ENCODE measurements at places on chromosomes 4 and X. TPM values are rescaled to one million over a fixed set of nuclear protein-coding genes. Genes with fewer than 3 reads are reported as not detected.

GRCh38 chrX:27660878-27661277 is 70.7 kb downstream of the DCAF8L2 start:
- no peak for DNase-seq

GRCh38 chr4:10192331-10192730 is 75.7 kb upstream of the WDR1 start:
- DNase-seq: no peak

GAGE12J gene
- total RNA-seq: not detected

CDKL2 gene
- 0.70 TPM for total RNA-seq

DNA sequence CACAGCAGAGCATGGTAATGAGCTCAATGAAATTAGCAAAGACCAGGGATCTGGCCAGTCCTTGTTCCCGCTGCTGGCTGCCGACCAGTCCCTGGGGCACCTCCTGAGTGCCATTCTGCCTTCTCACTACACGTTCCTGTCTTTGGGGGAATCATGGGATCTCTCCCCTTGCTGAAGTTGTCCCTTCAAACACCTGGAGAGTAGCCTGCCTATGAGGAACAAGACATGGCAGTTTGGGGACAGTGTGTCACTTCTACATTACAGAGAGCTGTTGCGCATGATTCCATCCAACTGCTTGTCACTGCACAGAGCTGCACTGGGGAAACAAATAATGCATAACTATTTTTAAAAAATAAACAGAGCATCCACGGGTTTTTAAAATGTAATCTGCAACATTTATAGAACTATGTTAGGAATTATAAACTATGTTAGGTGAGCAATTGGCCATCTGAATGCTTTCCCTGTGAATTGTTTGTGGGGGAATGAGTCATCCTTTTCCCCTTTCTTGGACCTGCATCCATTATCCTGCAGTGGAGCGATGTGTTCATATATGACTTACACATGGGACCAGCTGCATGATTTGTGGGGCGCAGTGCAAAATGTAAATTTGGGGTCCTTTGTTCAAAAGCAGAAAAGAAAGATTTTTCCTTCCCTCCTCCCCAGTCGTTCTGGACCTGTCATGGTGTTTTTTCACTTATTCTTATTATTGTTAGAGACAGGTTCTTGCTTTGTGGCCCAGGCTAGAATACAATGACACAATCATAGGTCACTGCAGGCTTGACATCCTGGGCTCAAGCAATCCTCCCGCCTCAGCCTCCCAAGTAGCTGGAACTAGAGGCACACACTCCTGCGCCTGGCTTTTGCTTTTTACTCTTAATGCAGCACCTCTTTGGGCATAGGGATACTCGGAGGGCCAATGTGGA is 115.0 kb upstream of the TBL1X start:
- no peak for DNase-seq

DNA sequence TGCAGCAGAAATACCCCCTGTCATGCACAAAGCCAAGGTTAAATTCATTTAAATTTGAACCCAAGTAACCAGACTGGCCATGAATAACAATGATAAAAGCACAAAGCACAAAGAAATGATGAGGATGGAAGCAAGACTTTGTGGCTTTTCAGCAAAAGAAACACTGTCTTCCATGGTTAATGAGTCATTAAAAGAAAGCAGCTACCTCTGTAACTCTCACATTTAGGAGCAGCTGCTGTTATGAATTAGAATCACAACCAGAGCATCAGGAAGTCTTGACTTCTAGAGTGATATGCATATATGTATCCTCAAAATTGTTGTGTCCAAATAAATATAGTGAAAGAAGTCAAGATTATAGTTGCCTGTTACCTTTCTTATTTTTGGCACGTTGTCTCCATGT is 70.7 kb upstream of the RPS6KA6 start:
- DNase-seq: no peak

DNA sequence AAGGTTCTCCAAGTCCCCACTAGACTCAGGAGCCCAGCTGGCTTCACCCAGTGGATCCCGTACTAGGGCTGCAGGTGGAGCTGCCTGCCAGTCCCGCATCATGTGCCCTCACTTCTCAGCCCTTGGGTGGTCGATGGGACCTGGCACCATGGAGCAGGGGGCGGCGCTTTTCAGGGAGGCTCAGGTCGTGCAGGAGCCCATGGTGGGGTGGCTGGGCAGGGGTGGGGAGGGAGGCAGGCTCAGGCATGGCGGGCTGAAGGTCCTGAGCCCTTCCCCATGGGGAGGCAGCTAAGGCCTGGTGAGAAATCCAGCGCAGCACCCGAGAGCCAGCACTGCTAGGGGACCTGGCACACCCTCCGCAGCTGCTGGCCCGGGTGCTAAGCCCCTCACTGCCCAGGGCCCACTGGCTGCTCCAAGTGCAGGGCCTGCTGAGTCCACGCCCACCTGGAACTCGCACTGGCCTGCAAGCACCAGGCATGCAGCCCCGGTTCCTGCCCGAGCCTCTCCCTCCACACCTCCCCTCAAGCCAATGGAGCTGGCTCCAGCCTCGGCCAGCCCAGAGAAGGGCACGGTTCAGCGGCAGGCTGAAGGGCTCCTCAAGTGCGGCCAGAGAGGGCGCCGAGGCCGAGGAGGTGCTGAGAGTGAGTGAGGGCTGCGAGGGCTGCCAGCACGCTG is 72.7 kb upstream of the SLIT2 start:
- no peak for DNase-seq

ARHGEF6 gene
- total RNA-seq: 51.3 TPM

DCAF12L1 gene
- not detected for total RNA-seq

DNA sequence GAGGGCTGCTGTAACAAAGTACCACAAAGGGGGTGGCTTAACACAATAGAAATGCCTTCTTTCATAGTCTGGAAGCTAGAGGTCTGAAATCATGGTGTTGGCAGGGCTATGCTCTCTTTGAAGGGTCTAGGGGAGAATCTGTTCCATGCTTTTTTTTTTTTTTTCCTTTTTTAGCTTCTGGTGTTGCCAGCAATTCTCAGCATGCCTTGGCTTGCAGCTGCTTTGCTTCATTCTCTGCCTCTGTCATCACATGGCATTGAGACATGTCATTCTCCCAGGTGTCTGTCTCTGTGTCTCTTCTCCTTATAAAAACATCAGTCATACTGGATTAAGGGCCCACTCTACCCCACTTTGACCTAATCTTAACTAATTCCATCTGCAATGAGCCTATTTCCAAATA is 78.6 kb upstream of the BOD1L1 start:
- no peak for DNase-seq

- DNase-seq: no peak
Observed at GRCh38 chr4:6464842-6465588, 7.4 kb downstream of the PPP2R2C start.

DNA sequence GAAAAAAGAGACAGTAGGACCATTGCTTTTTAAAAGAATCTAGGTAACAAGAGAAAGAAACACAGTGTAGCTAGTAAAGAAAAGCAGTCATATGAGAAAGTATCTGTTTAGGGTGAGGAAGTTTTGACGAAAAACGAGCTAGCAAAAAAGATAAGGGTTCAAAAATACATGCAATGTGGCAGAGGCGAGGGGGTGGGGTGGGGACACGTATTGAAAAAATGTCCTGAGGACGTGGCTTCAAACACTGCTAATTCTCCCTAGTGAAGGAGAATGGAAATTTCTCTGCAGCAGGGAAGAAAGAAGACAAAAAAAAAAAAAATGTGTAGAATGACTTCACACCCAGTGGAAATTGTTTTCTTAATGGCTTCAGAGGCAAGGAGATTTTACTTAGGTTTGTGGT is 856.4 kb upstream of the INTU start:
- DNase-seq: no peak

TMPRSS11A gene
- total RNA-seq: not detected

GRCh38 chr4:69974631-69975030 is 9.1 kb upstream of the CSN2 start:
- no peak for DNase-seq

GRCh38 chr4:169859366-169860216 is 101.8 kb upstream of the HPF1 start:
- DNase-seq: no peak

ADGRL3 gene
- 15.3 TPM for total RNA-seq

DNA sequence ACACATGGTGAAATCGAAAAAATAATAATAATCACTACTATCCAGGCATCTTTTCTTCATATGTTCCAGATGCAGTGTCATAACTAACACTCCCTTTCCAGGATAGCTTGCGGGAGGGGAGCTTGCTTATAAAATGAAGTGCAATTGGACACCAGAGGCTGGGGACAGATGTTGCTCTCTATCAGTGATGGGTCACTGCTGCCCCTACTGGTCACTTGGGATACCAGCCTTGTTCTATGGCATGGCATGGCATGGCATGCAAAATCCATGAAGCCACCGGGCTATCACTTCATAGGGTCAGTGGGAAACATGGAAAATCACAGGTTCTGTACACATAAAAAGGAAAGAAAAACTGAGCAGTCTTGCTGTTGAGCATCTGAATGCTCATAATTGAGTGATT is 168.1 kb downstream of the GLRA2 start:
- no peak for DNase-seq

DNA sequence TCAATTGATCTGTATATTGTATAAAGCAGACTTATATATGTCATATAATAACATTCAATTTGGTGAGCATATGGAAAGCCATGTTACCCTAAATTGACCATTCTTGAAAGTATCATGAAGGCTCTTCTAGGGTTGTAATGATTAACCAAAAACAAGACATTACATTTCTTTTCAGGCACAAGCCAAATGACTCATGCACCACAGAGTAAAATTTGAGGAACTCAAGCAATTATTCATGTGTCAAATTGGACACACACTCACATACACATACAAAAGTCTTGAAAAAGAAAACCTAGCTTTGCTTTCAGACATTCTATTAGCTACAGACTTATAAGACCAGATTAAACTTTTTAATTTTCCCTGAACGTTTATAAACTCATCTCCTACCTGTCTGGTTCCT is 146.5 kb upstream of the PCDH18 start:
- no peak for DNase-seq

GRCh38 chr4:166121897-166122296 is 248.9 kb downstream of the TLL1 start:
- DNase-seq: no peak

POU3F4 gene
- not detected for total RNA-seq

DNA sequence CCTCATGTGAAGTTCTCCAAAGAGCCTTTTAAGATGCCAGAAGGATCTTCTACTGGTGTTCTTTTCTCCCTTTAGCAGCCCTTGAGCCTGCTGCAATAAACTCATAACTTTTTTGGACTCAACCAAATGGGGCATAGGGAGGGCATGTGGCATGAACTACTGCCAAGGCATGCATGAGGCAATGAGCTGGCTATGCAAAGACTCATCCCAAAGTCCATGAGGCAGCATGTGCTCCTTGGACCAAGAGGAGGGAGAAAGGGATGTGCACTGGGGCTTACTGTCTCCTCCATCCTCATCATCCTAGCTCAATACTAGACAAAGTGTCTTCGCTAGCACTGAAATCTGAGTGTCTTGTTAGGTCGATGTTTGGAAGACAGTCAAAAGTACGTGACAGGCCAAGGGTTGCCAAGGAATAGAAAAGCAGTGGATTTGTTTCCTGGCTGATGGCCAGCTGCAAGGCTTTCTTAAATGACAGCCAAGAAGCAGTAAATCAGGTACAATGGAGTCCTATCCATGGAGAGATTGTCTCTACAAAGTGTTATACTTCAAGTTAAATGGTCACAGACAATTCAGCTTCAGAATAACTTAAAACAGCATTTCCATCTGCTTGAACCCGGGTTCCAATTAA is 44.5 kb upstream of the ATXN3L start:
- DNase-seq: no peak

- peak; percentile 77 for DNase-seq
Observed at GRCh38 chr4:140568507-140569306, at the start of gene UCP1. Gene UCP1 (minus strand): TSS chr4:140568961. CDS start chr4:140568729, 232 bp downstream.

RPA4 gene
- total RNA-seq: 0.48 TPM

GRCh38 chr4:14771094-14771493 is 231.2 kb upstream of the CPEB2 start:
- DNase-seq: no peak

- no peak for DNase-seq
Observed at GRCh38 chr4:174429701-174430410, 92.4 kb downstream of the HPGD start.

DNA sequence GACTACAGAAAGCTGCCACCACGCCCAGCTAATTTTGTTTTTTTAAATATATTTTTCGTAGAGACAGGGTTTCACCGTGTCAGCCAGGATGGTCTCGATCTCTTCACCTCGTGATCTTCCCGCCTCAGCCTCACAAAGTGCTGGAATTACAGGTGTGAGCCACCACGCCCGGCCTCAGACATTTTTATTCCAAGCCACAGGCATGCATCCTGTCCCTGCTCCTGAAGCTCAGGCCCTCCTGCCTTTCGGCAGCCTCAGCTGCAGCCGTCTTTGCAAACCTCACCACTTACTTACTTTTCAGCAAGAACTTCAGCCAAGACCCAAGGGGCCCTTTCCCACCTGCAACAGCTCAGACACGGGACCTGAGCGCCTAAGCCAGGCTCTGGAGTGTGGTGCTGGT is 26.0 kb downstream of the FAM53A start:
- DNase-seq: no peak

TEX13C gene
- total RNA-seq: not detected

- DNase-seq: no peak
Observed at GRCh38 chr4:2595952-2596552, 59.6 kb downstream of the FAM193A start.

MAGEB2 gene
- not detected for total RNA-seq

Measured in cardiac septum (tissue), 1 donor.